ENCODE measurements at places on chromosomes 12 and 14. TPM values are rescaled to one million over a fixed set of nuclear protein-coding genes. Genes with fewer than 3 reads are reported as not detected.

B3GNT4 gene
- total RNA-seq, result 0.30 TPM

NPFF gene
- not detected for total RNA-seq

MGST1 gene
- 238 TPM for total RNA-seq

TAS2R8 gene
- 0.22 TPM for total RNA-seq

SLC17A8 gene
- not detected for total RNA-seq

NOS1 gene
- 0.11 TPM for total RNA-seq

KRT81 gene
- not detected for total RNA-seq

GRCh38 chr14:54715239-54715638 lies 148.3 kb downstream of the SAMD4A start:
- DNase-seq, result no peak
- no peaks in the 10 kb centered on the region for H3K36me3 ChIP-seq
- no peak overlapping the region for H3K27ac ChIP-seq
- no peaks in the 10 kb centered on the region for H3K27me3 ChIP-seq

- no peak for DNase-seq
- no peaks in the 10 kb centered on the region for H3K4me1 ChIP-seq
- no peaks in the 10 kb centered on the region for H3K36me3 ChIP-seq
Measured at GRCh38 chr12:104930388-104931326, 27.4 kb downstream of the SLC41A2 start.

- no peak overlapping the region for H3K4me3 ChIP-seq
- no peaks in the 10 kb centered on the region for H3K36me3 ChIP-seq
- no peak overlapping the region for H3K27ac ChIP-seq
- no peaks in the 10 kb centered on the region for H3K27me3 ChIP-seq
Measured at GRCh38 chr12:131912518-131913274, 16.4 kb upstream of the PUS1 start.

GRCh38 chr14:60212503-60213371 lies 36.3 kb upstream of the PPM1A start:
- no peaks in the 10 kb centered on the region for H3K36me3 ChIP-seq
- no peak for DNase-seq
- no peak overlapping the region for H3K4me3 ChIP-seq
- H3K4me1 ChIP-seq, result peaks cover 30% of the 10 kb centered on the region

- H3K4me3 ChIP-seq, result no peak overlapping the region
- peaks cover 17% of the 10 kb centered on the region for H3K36me3 ChIP-seq
- H3K4me1 ChIP-seq, result no peaks in the 10 kb centered on the region
- H3K27me3 ChIP-seq, result no peaks in the 10 kb centered on the region
- no peak for DNase-seq
Measured at GRCh38 chr12:101305226-101305779, 25.4 kb downstream of the UTP20 start.
